SK-N-SH (cell line): ENCODE measurements at places on chromosomes 5 and 9. TPM values are rescaled to one million over a fixed set of nuclear protein-coding genes. Genes with fewer than 3 reads are reported as not detected.

DNA sequence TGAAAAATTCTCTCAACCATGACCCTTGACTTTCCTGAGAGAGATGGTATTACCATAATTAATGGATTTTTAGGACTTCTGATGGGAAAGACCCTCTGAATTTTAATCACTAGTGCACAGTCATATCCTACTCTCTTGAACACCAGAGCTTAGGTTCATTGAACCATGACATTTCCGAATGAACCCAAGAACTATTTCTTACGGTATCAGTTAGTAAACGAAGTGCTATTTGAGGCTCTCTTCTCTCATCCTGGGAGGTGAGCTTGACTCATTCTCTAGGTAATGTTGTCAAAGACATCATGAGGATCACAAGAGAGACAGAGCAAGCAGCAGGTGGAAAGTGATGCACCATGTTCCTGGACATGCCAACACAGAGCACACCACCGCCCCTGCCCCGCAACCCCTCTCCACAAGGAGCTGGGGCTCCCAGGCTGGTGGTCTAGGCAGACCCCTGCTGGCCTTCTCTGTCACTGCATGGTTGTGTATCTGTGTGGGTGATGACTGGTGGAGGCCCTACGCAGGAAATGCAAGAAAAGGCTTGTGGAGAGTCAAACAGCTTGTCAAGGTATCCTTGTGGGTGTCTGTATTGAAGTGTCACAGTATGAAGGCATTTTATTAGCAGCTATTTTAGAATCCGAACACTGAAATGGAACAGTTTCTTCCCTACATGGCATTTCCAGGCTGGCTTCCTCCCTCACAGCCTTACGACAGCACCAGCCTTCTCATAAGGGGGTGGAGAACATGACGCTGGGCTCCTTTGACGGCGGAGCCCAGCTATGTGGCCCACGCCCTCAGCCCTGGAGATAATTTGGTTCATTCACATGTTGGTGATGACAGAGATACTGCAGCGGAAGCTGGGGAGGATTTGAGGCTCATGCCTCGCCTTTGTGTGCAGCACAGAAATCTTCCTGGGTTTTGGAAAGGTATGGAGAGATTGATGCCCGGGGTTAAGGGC, 297.6 kb downstream of the NTRK2 start:
- no peak for DNase-seq

SPATA31E1 gene
- not detected in 2 replicates for polyA plus RNA-seq

PCDHGB6 gene
- 0.13 and 0.18 TPM in 2 replicates for polyA plus RNA-seq

DNA sequence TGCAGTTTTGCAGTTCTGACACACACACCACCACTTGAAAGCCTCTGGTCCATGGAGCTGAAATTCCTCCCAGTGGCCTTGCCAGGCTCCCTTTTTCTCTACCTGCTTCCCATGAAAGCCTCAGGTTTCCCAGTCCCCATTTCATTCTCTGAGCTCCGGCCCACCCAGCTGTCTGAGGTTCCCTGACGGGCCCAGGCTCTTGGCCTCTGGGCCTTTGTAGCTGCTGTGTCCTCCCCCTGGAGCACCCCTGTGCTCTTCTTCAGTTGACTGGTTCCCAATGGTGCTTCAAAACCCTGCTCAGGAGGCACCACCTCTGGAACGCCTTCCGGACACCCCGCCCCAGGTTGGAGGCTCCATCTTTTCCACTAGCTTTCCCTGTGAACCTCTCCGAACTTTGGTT, 155.9 kb upstream of the SHB start:
- no peak for DNase-seq

DNA sequence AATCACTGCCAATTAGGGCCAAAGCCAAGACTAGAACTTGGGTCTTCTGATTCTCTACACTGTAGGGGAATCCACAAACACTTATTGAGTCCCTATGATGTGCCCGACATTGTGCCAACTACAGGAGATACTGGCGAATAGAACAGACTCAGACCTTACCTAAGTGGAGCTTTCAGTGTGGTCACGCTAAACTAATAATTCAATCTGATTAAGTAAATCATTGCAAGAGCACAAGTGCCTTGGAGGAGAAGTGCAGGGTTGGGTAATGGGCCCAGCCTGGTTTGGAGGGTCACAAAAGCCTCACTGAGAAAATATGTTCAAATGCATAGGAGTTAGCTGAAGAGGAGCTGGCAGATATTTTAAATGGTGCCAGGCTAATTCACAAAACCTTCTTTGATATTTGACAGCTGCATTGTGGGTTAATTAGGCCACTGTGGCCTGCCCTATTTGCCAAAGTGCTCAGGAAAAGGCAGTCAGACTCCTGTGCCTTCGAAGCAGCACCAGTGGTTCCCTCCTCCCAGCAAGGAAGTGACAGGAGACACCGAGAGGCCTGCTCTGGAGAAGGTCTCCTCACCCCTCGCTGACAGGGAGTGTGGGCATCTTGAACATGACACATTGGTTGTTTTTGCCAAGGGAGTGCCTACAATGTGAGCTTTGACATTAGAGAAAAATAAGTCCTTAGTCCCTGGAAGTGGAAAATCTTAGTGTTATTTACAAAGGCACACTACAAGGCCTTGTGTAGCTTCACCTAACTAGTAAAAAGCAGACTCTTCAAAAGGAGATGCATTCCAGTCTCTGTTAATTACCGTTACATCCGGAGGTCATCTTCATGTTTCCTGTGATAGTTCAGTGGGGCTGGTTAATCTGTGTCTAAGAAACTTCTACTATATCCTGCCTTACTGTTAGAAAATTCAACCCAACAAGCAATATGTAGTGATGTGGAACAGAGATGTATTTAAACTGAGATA, 24.1 kb upstream of the TRAF1 start:
- DNase-seq = no peak

SPATA31A3 gene
- not detected in 2 replicates for polyA plus RNA-seq

DNA sequence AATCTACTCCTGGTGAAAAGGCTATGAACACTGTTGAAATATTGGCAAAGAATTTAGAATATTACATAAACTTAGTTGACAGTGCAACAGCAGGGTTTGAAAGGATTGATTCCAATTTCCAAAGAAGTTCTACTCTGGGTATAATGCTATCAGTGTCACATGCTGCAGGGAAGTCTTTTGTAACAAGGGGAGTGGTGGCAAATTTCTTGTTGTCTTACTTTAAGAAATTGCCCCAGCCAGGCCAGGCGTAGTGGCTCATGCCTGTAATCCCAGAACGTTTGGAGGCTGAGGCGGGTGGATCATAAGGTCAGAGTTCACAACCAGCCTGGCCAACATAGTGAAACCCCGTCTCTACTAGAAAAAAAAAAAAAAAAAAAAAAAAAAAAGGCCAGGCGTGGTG, 86.3 kb upstream of the OTULINL start:
- no peak for DNase-seq
